ENCODE measurements at places on chromosomes 3 and 15.

DNA sequence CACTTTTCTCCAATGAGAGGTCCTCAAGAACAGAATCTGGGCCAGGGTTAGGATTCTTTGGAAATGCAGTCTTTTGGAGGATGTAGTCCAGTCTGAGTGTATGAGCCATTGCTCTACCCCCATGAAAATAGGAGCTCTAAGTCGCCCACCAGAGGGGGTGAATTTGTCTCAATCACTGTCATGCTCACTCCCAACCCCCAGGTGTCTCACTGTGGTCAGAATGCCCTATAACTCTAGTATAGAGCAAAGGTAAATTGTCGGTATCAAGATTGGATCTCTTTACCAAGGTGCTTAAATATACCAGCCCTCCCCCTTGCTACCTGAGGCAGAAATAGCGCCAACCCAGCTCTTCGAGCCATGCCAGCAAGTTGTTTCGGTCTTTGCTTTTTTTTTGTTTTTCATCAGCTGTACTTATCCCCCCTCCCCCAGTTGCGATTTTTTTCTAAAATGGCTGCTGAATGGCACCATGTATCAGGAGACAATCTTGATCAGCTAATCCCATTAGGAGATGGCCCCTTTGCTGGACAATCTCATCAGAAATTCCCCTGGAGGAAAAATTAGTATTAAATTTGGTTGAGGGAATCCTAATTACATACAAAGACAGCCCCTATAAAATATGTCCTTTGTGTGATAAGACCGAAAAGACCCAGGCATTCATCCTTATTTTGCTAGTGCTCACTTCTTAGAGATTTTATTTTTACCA is 130.7 kb downstream of the EBLN2 start:
- DNase-seq = no peak

DNA sequence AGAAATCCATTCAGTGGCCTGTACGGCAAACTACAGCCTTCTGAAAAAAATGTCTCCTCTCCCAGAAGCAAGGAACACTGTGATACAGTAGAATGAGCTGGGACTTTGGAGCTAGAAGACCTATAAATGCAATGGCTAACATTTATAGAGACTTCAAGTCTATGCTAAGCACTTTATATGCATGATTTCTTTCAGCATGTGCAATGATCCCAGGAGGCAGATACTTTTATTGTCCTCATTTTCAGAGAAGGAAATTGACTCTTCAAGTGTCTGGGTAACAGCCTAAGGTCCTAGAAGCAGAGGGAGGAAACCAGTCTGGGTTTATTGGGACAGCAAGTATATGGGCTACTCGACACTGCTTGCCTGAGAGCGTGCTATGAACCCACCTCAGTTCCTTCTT is 140.9 kb downstream of the ALDH1A2 start:
- DNase-seq = no peak

- no peak for DNase-seq
These were observed 919.3 kb downstream of the TUSC7 start for GRCh38 chr3:117628823-117629291.

DNA sequence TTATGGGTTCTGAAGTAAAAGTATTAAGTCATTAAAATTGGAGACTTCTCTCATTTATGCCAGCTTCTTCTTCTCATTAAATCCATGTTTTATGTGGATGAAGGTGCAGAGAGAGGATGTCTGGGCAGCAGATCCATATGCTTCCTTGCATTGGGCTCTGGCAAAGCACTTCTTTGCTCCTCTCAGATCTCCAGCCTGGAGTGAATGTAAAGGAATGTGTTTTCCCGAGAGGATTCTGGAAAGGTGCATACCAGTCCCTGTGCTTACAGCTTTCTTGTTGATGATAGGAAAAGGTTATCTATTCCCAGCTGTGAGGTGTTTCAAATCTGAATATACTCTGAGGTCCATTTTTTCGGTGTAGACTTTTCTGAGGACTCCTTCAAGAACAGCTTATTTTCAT is 79.9 kb upstream of the PEX5L start:
- DNase-seq = no peak

DNA sequence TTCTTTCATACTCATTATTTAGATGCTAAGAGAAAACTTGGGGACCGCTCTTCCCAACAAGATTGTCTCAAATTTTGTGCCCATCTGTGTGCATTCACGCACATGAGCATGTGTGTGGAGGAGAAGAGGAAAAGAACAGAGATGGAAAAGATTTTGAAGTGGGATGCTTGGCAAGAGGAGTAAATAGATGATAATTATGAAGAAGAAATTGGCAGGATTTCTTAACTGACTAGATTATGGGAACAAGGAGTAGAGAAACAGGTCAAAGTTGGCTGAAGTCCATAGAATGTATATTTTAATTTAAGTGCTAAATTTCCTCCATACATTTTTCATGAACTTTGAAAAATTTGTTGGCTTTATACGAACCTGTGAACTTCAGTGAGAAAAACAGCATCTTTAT is 100.1 kb downstream of the ZNF609 start:
- DNase-seq = no peak

DNA sequence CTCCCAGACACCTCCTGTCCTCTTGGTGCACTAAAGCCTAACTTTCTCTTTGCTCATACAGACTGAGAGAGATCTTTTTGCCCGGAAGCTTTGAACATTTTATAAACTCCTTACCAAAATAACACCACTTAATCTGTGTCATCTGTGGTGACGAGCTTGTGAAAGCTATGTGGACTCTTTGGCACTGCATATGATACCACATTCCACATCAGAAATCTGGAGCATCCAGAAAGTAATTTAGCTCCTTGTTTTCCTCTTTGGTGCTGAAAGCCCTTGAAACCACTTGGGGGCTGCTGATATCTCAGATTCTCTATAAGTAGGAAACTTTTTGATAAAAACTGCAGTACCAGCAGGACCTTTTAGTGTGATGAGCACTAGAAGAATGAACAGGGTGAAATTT is 128.3 kb downstream of the ALCAM start:
- no peak for DNase-seq

DNA sequence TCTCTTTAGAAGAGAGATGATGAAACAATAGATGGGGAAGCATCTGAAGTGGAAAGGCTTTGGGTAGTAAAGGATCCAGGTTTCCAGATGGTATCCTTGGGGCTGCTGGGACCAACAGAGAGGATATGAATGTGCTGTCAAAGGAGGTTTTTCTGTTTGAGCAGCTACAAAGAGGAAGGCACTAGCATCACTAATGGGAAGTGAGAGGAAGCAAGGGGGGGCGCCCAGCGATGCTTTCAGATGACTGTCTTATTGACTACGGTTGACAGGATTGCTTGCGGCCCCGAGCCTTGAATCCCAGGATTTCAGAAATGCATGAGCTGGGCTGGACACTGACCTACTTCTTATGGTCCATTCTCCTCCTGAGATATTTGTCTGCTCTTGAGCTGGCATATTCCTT is 103.8 kb upstream of the GALNT15 start:
- no peak for DNase-seq

DNA sequence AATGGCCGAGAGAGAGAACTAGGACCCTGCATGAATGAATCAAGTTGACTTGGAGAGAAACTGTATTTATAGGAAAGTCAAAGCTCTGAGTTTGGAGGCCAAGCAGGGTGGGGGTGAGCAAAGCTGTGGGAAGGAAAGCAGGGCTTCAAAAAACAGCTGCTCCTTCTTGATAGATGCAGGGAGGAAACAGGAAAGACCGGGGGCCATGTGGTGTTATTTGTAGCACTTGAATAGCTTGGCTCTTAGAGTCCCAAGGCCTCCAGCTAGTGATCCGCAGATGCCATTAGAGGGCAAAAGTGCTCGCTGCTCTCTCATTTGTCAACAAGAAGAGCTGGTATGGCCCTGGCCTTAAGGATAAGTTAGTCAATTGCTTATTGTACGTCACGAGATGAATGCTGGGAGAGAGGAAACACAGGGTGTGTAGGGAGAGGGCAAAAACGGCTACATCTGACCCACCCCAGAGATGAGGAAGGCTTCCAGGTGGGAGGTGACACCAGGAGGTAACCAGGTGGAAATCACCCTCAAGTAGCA is at the start of gene ALG1L2:
ALG1L2 (plus strand) TSS at position 481 of the 531 bp plus-strand sequence. CDS start 186 bp downstream, outside the sequence.
- DNase-seq = no peak

- no peak for DNase-seq
These were observed 33.5 kb downstream of the IQGAP1 start for GRCh38 chr15:90421527-90421926.

GRCh38 chr3:111812701-111813100 is 46.4 kb upstream of the PHLDB2 start:
- no peak for DNase-seq

DNA sequence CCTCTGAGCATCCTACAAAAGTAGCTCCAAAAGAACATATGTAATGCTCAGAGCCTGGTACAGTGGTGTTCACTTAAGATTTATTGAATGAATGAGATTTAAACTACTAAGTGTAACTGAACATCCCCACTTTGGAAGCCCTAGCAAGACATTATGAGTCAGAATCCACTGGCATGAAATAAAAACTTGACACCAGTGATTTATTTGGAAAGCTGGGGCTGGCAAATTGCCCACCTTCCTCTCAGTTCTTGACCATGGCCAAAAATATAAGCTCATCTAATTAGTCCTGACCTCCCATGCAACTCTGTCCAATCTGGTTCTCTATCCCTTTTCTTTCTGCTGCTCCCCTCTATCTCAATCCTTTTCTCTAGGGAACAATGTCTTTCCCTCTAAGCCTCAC is 418.0 kb downstream of the PLCL2 start:
- no peak for DNase-seq

DNA sequence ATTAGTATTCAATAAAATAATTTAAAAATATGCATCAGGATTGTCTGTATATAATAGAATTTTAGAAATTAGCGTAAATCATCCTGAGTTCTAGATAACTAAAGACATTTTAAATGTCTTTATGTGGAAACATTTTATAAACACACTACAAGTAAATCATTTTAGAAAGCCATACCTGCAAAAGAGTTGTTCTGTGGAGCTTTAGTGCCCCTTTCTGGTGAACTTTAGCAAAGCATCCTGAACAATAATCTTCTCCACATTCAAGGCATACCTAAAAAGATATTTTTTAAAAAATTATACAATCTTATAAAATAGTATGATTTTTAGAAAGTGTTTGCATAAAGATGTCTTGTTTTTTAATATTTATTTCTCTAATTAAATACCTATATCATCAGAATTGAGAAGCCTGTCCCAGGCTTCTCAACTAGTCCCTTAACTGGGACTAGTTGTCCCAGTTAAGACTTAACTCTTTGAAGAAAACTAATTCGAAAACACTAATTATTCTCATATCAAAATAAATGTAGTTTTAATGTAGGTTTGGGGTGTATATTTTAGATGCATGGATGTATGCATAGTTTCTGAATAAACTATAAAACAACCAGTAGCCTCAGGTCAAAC is 29.7 kb downstream of the ZBBX start:
- no peak for DNase-seq

GRCh38 chr3:30691249-30691880 is 85.0 kb downstream of the TGFBR2 start:
- DNase-seq = no peak

GRCh38 chr3:127263586-127264231 is 24.1 kb downstream of the PRR20G start:
- DNase-seq = no peak

DNA sequence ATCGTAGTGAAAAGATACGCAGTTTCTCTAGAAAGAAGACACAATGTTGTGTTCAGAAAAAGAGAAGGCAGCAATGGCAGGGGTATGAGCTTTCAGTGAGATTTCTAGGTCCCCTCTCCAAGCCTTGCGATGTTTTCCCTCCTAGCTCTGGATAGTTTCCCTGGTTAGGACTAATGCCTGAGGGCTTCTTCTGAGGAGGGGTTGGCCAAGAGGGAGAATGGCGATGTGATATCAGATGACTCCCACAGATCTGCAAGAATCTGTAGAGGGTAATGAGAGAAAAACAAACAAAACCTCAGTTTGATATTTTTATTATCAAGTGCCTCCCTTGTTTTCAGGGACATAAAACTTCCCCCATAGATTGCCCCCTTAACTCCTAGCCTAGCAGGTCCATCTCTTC is 4.1 kb upstream of the CLDN1 start:
- DNase-seq = no peak

GRCh38 chr3:12966847-12967605 is 106.2 kb downstream of the IQSEC1 start:
- DNase-seq = no peak

DNA sequence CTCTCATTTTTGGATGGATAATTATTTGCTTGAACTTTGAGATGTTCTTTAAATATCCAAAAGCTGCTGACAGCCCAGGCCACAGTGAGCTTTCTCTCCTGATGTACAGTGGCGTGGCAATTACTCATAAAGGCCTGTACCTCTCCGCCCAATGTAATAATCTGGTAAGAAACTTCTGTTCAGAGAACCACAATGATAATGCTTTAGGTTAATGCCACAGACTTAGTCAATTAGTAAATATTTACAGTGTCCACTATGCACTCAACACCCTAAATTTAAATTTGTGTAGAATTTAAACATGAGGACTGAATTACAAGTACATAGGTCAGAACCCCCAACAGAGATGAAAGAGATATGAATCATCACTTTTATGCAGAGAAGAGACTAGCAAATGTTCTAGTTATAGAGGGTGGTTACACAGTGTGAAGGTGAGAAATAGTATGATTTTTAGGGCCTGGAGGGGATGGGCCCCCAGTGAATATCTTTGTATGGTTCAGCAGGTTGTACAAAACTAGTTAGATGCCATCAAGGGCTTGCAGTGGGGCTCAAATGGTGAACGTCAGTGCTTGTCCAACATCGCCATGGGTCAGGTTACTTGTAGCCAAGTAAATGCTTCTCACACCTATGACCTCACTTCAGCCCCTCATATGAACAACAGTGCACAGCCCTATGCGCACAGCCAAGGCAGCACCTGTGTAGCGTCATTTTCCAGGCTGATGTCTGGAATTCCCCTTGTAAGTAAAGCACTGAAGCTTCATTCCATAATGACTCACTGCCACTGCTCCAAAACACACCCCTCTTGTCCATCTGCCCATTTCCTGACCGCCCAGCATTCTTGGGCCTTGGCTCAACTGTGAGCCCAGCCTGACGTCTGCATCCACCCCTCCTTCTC is 13.3 kb downstream of the ABHD2 start:
- peak; percentile 21 for DNase-seq

GRCh38 chr3:94734206-94734605 is 671.3 kb downstream of the NSUN3 start:
- no peak for DNase-seq

GRCh38 chr15:44788748-44789147 is 52.4 kb downstream of the TRIM69 start:
- DNase-seq = peak; percentile 15

All from NK-92 treated with Interleukin-12 subunit alpha and Interleukin-12 subunit beta, amount 100 ng/mL, for 24 hours (cell line).